ENCODE measurements at places on chromosomes 4 and X.

GRCh38 chr4:122688529-122689140, 43.9 kb upstream of the BBS12 start:
- no peak for DNase-seq

DNA sequence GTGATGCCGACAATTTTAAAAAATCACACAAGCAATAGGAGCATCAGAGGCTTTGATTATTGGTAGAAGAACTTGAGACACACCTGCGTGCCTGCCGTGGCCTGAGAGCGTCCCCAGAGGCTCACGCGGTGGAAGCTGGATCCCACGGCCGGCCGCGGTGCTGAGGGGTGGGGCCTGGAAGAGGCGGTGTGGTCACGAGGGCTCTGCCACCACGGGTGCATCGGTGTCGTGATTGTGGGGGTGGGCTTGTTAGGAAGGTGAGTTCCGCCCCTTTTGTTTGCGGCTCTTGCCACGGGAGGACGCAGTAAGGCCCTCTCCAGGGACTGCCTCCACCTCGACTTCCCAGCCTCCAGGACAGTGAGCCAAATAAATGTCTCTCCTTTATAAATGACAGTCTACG, 77.2 kb upstream of the ADRA2C start:
- no peak for DNase-seq

- no peak for DNase-seq
Measured at GRCh38 chr4:101027721-101028120, 319.6 kb downstream of the PPP3CA start.

DNA sequence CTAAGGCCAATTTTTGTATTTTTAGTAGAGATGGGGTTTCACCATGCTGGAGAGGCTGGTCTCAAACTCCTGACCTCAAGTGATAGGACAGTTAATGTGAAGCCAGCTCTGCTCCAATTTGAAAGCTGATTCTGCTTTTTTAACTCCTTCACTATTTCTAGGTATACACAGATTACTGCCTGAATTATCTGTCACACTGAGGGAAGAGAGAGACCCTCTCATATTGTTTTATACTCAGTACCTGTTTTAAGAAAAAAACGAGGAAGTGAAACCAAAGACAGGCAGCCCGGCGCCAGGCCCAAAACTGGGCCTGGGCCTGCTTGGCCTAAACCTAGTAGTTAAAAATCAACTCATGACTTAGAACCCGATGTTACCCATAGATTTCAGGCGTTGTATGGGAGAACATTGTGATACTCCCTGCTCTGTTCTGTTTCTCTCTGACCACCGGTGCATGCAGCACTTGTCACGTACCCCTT, 1601.5 kb upstream of the PCDH10 start:
- no peak for DNase-seq

DNA sequence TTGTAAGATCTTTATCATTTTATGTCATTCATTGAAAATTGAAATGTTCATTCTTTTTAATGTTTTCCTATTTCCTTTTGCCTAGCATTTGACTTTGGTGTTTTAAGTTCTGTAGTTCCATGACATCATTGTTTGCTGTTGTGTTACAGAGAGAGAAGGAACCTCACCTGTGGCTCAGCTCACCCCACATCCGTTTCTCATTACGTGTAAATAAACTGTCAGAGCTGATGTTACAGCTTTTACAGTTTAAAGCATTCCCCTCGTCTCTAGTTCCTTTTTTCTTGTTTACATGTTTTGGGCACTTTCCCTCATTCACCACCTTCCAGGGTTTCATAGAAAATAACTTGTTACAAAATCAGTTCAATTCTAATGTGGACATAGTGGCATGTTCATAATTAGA, 137.2 kb downstream of the FNIP2 start:
- DNase-seq, result no peak

DNA sequence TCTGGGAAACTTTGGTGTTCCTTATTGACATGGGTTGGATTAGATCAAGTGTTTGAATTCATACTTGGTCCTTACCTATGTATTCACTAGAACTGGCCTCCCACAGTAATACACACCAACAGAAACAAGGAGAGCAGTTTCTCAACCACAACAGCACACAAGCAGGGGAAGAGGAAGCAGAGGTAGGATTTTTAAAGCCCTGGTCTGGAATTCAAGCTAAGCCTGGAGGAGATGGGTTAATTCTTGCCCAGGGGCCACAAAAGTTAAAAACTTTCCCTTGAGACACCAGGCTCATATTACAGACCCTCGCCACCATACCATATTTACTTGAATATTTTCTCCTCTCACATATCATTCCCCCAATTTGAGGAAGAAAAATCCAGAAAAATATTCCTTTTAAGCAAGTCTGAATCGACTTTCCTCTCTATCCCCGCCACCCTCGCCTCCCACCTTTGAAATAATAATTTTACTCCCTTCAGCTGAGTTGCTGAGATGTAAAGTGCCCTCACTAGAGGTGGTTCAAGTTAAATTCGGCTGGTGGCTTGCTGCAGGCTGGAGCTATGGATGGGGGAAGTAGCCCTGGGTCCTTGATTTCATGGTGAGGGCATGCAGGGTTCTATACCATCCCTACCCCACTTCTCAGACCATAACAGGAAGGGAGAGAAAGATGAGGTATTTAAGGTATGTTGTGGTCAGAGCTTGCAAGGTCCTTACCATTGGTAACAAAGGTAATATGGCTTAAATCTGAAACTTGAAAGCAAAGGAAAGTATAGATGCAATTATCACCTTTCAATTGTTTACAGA, 440.2 kb downstream of the INPP4B start:
- DNase-seq, result no peak

DNA sequence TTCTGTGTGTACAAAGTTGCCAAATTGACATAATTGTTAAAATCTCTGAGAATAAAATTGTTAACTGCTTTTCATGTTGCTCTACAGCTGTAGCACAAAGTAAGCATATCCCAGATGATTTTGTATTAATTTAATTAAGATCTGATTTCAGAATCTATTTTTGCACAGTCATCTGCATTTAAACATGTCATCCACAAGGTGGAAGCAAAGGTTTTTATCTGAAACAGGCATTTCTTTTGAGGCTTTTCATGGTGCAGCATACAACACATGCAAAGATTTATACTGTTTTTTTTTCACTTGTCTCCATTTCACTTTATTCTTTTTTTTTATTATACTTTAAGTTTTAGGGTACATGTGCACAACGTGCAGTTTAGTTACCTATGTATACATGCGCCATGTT, 51.2 kb downstream of the GC start:
- DNase-seq, result no peak

All from stimulated activated effector memory CD8-positive, alpha-beta T cell treated with anti-CD3 and anti-CD28 coated beads, Interleukin-12 subunit alpha, Interleukin-12 subunit beta, amount 100 ng/mL, for 72 hours (primary cell).